ENCODE measurements at places on chromosomes 2 and 18. TPM values are rescaled to one million over a fixed set of nuclear protein-coding genes. Genes with fewer than 3 reads are reported as not detected.

ERICH2 gene
- total RNA-seq, result not detected

COL4A3 gene
- not detected for total RNA-seq

C2orf80 gene
- not detected for total RNA-seq

MOB4 gene
- total RNA-seq, result 23.6 TPM

KHK gene
- total RNA-seq, result 15.2 TPM

FSHR gene
- total RNA-seq, result not detected

TUBA3E gene
- not detected for total RNA-seq

LYPD1 gene
- total RNA-seq, result not detected

CASP10 gene
- total RNA-seq, result 9.9 TPM

ABCB11 gene
- not detected for total RNA-seq

DIS3L2 gene
- 30.6 TPM for total RNA-seq

DYNC2LI1 gene
- 11.8 TPM for total RNA-seq

SLC19A3 gene
- not detected for total RNA-seq

TIMM21 gene
- 66.4 TPM for total RNA-seq

RAX gene
- not detected for total RNA-seq

AQP12B gene
- not detected for total RNA-seq

CERKL gene
- not detected for total RNA-seq

ZAP70 gene
- 201 TPM for total RNA-seq

CABLES1 gene
- total RNA-seq, result 6.0 TPM

TBR1 gene
- not detected for total RNA-seq

ZNF385B gene
- not detected for total RNA-seq

FTCDNL1 gene
- total RNA-seq, result 3.0 TPM

NRP2 gene
- total RNA-seq, result 0.93 TPM

LYPD6B gene
- total RNA-seq, result not detected

HOXD12 gene
- not detected for total RNA-seq

LIMS3 gene
- total RNA-seq, result 0.78 TPM

SNTG2 gene
- 1.1 TPM for total RNA-seq

ITGB6 gene
- not detected for total RNA-seq

FOXD4L1 gene
- total RNA-seq, result 0.21 TPM

CROCC2 gene
- total RNA-seq, result not detected

NEB gene
- total RNA-seq, result 0.10 TPM

CCDC141 gene
- 1.1 TPM for total RNA-seq

UGT1A8 gene
- not detected for total RNA-seq

KCNF1 gene
- not detected for total RNA-seq

POTEJ gene
- not detected for total RNA-seq

DSG1 gene
- total RNA-seq, result not detected

LIMS2 gene
- 7.6 TPM for total RNA-seq

LRRC30 gene
- total RNA-seq, result not detected

SPDYA gene
- total RNA-seq, result 0.89 TPM

TGFBRAP1 gene
- total RNA-seq, result 31.6 TPM

ARHGAP15 gene
- 36.1 TPM for total RNA-seq

FSIP2 gene
- total RNA-seq, result not detected

MC2R gene
- not detected for total RNA-seq

INHA gene
- total RNA-seq, result not detected

TSGA10 gene
- 7.1 TPM for total RNA-seq

TEX51 gene
- total RNA-seq, result not detected

PSD4 gene
- total RNA-seq, result 224 TPM

DSG3 gene
- total RNA-seq, result not detected

APLF gene
- 2.7 TPM for total RNA-seq

GAD1 gene
- total RNA-seq, result 0.55 TPM

ADD2 gene
- total RNA-seq, result 2.0 TPM

MAP3K19 gene
- total RNA-seq, result not detected

ATF2 gene
- total RNA-seq, result 49.8 TPM

SLC4A5 gene
- 1.2 TPM for total RNA-seq

PLEK gene
- total RNA-seq, result 19.9 TPM

SUPT7L gene
- total RNA-seq, result 31.0 TPM

COLEC12 gene
- not detected for total RNA-seq

MFSD2B gene
- 0.25 TPM for total RNA-seq

KIF1A gene
- total RNA-seq, result 2.6 TPM

Data from activated CD8-positive, alpha-beta memory T cell treated with anti-CD3 and anti-CD28 coated beads for 36 hours (primary cell).